ENCODE measurements at places on chromosomes 13 and 19.

- peak; percentile 79 for DNase-seq
Observed at GRCh38 chr13:109646423-109646822, 140.0 kb downstream of the IRS2 start.

DNA sequence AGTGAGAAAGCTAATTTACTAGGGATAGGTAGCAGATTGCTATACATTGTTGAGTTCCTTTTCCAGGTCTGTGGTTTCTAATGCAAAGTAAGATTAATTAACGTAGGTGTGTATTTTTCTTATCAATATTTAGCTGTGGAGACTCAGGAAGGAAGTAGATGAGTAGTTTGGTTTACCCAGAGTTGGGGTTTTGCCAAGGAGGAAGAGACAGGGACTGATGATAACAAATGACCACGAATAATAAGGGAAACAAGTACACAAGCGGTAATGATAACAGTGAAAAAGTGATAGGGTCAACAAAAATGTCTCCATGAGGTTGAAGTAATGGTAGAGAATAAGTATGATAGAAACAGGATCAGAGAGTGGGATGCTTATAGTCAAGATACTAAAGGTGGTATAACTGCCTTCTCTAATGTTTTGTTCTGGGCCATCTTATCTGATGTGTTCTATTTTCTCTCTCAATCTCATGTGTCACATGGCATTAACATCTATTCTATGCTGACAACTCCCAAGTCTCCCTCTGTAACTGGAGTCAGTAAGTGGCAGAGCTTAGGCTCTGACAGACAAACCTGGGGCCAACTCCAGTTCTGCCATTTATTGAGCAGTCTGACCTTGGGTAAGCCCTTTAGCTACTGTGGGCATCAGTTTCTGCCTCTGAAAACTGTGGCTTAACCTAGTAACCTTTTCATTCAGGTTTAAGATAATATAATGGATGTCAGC, 8.8 kb downstream of the OBI1 start:
- no peak for DNase-seq

DNA sequence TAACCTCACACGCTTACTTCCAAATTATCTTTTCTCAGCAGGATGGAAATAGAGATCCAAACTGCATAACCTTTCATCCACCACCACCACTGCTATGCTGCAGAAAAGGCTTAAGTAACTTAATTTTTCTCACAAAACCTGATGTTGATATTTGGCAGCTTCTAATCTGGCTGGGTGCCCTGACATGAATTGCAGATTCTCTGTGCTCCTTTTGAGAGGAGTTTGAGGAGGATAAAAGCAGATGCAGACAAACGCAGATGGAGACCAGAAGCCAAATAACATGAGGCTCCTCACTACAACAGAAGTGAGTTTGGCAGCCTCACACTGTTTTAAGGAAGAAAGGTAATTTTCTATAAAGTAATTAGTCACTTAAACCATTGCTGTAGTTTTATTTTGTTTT, 646.2 kb upstream of the ATXN8OS start:
- no peak for DNase-seq

- DNase-seq = no peak
Observed at GRCh38 chr13:31168166-31168565, 6.5 kb upstream of the HSPH1 start.

- DNase-seq = no peak
Observed at GRCh38 chr19:6020972-6021805, 43.2 kb upstream of the RANBP3 start.

- DNase-seq = no peak
Observed at GRCh38 chr19:18063463-18063862, 23.3 kb downstream of the IL12RB1 start.

GRCh38 chr13:20667857-20668437, 35.6 kb upstream of the IL17D start:
- no peak for DNase-seq

- DNase-seq = no peak
Observed at GRCh38 chr19:12922959-12923358, 3.9 kb upstream of the SYCE2 start.

- no peak for DNase-seq
Observed at GRCh38 chr19:40774916-40775631, at the start of gene MIA. TSS of gene MIA (plus strand) at chr19:40775521. CDS start at chr19:40775543, 22 bp downstream.

DNA sequence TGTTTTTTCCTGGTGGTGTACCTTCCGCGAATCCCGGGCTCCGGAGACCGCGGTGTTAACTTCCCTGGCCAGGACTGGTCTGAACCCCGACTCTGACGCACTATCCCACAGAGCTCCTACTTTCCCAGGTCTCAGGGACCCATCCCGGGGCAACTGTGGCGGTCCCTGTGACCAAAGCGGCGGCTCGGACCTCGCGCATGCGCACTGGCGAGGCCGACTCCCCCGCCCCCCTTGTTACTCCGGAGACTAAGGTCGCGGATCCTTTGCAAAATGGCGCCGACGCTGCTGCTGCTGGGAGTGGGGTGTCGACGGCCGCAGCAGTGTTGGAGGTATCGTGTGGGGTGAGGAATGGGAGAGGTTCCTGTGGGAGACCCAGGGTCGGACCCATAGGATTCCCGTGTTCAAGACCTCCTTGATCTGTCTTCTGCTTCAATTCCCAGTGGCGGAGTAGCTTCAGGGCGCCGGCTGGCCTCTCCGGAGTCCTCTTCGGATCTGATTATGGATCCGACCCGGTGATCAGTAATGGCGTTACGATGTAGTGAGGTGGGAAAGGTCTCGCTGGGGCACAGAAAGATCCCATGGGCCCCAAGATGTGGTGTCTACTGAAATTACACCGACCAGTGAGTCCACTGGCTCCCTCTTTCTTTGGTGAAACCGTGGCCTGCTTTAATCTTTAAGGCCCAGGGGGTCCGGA, 66.6 kb upstream of the ZNF527 start:
- no peak for DNase-seq
